ENCODE measurements at places on chromosomes 6 and 20.

DNA sequence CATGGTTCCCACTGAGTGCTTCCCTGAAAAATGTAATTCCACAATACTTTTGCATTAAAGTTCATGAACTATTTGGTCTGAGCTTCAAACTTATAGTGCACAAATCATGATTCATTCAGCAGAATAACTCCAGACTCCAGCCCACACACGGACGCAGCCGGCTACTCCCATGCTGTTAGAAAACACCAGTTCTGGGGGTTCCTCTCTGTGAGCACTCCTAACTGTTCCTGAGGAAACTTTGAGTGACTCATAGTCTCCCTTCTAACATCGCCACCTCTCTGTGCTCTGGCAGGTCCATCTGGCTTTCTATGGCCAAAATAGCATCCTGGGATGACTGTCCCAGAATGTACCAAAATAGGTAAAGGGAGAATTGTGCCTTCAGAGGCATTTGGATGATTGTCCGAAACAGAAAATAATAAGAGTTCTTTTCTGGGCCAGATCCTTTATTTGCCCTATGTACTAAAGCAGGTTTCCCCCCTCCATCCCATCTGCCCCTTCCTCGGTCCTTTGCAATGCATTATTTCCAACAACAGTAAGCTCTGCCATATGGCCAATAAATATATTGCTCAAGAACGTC lies 32.3 kb upstream of the LY86 start:
- no peak for DNase-seq
- H3K27me3 ChIP-seq: no peaks in the 10 kb centered on the region
- H3K4me1 ChIP-seq: no peaks in the 10 kb centered on the region
- H3K4me3 ChIP-seq: no peak overlapping the region
- H3K36me3 ChIP-seq: no peaks in the 10 kb centered on the region

DNA sequence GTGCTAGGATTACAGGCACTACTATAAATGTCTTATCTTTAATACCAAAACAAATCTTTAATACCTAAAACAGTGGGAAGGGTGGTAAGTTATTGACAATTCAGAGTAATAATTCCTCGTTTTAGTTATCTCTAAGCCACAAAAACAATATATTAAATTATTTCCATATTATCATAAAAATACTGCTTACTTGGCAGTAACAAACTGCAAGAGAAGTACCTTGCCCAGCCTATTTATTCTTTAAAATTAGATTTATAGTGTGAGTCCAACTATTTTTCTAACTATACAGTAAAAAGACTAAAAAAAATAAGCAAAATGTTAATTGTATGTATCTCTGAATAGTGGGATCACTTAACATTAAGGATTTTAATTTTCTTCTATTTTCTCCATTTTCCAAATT lies 123.2 kb downstream of the HACE1 start:
- no peaks in the 10 kb centered on the region for H3K36me3 ChIP-seq
- no peak for DNase-seq

DNA sequence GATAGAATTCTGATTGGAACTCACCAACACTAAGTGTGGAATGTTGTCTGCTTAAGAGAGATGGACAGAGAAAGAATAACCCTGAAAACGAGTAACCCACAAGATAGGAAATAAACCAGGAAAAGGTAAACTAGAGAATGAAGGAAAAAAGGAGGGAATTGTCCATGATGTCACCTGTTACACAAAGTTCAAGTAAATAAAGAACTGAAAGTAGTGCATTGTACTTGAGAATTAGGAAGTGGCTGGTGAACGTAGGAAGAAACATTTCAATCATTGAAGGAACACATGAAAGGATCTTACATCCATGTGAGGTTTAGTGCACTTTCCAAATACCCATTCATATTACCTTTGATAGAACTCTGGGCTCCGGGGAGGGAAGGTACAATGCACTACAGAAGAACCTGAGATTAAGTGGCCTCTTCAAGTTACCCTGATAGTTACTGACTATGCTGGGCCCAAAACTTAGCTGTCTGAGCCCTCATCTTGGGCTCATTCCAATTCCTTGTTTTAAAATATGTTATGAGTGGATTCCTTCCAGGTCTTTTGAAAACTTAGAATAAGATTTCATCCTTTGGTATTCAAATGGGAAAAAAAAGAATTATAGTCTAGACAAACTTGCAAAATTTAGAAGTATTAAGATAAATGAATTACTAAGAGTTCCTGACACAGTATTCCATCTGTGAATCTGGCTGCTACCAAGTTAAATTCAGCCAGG lies 1.1 kb upstream of the STX7 start:
- no peaks in the 10 kb centered on the region for H3K27me3 ChIP-seq
- H3K36me3 ChIP-seq: no peaks in the 10 kb centered on the region
- peak overlapping the region; percentile 92 for H3K4me3 ChIP-seq
- H3K27ac ChIP-seq: peak overlapping the region; percentile 89

DNA sequence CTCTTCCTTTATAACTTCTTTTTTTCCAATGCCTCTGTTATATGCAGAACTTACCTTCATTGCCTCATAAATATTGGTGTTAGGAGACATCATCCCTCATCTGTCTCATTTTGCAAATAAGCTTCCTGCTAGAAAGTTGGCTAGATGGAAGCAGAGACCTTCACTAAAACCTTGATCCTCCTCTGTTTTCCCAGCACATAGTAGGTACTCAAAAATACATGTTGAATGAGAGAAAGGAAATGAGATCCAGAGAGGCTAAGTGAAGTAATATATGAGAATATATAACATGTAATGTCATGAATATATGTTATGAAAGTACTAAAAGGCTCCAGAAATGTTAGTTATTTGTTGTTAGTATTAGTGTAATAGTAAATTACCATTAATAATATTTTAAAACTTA lies 91.9 kb downstream of the CDKAL1 start:
- no peak for DNase-seq
- no peaks in the 10 kb centered on the region for H3K27me3 ChIP-seq
- no peak overlapping the region for H3K27ac ChIP-seq
- no peaks in the 10 kb centered on the region for H3K4me1 ChIP-seq

DNA sequence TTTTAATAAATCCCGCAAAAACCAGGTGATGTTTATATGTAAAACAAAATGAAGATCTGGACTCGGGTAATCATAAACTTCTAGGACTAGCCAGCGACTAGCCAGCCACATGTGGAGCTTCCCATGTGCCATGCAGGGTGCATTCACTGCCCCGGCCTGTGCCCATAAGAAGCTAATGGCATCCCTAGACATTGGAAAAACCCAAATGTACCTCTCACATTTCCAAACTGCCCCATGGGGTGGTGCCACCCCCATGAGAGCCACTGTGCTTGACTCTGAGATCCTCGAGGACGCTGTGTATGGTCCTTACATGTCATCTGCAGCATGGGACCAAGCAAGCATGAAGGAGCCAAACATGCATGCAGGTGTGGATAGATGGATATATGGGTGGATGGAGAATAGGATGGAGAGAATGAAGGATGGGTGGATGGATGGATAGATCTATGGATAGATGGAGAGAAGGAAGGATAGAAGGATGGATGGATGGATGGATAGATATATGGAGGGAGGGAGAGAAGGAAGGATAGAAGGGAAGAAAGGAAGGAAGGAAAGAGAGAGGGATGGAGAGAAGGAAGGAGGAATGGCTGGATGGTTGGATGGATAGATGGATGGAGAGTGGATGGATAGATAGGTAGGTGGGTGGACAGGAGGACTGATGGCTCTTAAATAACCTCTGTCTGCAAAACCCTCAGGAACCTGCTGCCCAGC lies 203.6 kb downstream of the CDH4 start:
- no peak overlapping the region for H3K27ac ChIP-seq
- no peak for DNase-seq
- no peaks in the 10 kb centered on the region for H3K4me1 ChIP-seq
- H3K4me3 ChIP-seq: no peak overlapping the region
- no peaks in the 10 kb centered on the region for H3K27me3 ChIP-seq

- no peak for DNase-seq
- no peaks in the 10 kb centered on the region for H3K4me1 ChIP-seq
- H3K36me3 ChIP-seq: no peaks in the 10 kb centered on the region
- no peak overlapping the region for H3K27ac ChIP-seq
- H3K4me3 ChIP-seq: no peak overlapping the region
These were observed 60.7 kb upstream of the FNDC1 start for GRCh38 chr6:159108426-159108985.

DNA sequence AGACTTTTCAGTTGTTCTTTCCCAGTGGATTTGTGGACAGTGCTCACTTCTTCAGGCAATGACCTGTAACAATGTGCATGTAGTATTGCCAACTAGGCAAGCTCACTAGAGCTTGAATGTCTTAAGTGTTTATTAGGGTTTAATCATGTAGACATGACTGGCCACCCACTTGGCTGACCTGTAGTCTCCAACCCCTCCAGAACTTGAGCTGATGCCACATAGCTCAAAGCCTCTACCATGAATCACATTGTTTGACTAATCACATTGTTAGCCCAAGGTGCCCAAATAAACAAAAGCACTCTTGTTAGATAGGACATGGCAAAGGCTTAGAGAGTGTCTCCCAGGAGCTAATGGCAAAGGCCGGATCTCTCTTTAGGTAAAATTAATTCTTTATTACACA lies 272.7 kb downstream of the GRIK2 start:
- no peaks in the 10 kb centered on the region for H3K36me3 ChIP-seq
- H3K4me1 ChIP-seq: no peaks in the 10 kb centered on the region
- no peak overlapping the region for H3K4me3 ChIP-seq
- no peak overlapping the region for H3K27ac ChIP-seq
- DNase-seq: no peak

GRCh38 chr6:45644720-45645119 lies 267.0 kb upstream of the SUPT3H start:
- no peaks in the 10 kb centered on the region for H3K27me3 ChIP-seq
- H3K27ac ChIP-seq: no peak overlapping the region
- H3K4me3 ChIP-seq: no peak overlapping the region

DNA sequence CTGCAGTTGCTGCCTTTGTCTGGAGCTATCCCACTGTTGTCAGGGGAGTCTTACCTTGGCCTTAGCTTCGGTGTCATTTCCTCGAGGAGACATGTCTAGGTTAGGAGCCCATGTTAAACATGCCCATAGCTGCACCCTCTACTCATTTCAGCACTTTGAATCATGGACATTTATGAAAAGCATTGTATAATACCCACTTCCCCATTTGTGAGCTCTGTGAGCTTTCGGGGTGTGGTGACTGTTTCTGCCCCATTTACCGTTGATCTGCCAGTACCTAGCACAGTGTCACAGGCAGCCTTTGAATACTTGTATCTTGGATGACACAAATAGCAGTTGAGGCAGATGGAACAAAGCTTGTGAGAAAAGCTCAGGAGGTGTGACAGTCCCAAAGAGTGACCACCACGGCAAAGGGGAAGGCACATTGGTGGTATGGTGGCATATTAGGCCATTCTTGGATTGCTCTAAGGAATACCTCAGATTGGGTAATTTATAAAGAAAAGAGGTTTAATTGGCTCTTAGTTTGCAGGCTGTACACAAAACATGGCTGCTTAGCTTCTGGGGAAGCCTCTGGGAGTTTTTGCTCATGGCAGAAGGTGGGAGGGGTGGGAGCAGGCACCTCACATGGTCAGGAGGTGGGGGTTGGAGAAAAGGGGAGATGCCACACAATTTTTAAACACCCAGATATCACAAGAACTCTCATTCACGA lies 42.0 kb downstream of the JARID2 start:
- H3K27ac ChIP-seq: no peak overlapping the region
- peaks cover 12% of the 10 kb centered on the region for H3K4me1 ChIP-seq
- H3K4me3 ChIP-seq: no peak overlapping the region
- H3K36me3 ChIP-seq: no peaks in the 10 kb centered on the region
- no peaks in the 10 kb centered on the region for H3K27me3 ChIP-seq

GRCh38 chr20:63178446-63178820 lies 37.5 kb downstream of the YTHDF1 start:
- no peak overlapping the region for H3K27ac ChIP-seq
- peaks cover 10% of the 10 kb centered on the region for H3K4me1 ChIP-seq
- no peak for DNase-seq
- H3K4me3 ChIP-seq: peak overlapping the region; percentile 22
- no peaks in the 10 kb centered on the region for H3K36me3 ChIP-seq

DNA sequence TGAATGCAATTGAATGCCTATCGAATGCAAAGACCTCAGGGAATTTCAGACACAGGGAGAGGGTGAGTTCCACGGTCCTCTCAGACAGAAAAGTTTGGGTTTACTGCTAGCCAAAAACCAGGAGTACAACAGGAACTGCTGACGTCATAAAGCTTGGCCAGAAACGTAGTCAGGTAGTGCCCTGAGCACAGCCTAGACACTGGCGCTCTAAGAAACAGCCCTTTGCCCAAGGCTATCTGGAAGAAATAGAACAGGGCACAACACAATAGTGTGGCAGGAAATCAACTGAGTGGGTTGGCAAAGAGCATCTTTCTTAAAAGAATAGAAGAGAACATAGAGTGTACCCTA lies 58.0 kb downstream of the GFOD1 start:
- no peak overlapping the region for H3K27ac ChIP-seq
- no peaks in the 10 kb centered on the region for H3K4me1 ChIP-seq
- DNase-seq: no peak
- no peaks in the 10 kb centered on the region for H3K27me3 ChIP-seq

DNA sequence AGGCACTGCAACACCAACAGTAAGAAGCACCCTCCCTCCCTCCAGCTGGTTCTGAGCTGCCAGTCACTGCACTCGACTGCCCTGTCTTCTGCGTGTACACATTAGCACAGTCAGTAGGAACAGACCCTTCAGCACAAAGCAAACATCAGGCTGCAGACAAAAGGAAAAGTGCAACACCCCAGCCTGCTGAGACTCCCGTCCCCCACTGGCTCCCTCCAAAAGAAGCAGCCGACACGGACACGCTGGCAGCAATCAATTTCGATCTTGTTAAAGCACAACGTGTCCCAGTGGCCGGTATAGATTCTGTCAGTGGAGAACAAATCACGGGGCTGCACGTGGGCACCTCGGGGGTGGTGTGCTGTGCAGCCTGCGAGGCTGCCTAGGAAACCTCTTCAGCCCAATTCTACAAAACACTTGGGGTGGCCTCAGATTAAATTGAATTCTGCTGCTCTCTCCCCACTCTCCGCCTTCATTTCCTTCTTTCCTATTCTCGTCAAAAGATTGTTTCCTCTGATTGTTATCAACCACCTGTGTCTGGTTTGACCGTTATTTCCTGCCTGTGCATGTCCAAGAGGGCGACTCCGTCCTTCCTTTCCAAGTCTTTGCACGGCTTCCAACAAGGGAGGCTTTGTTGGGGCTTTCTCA lies 38.7 kb downstream of the TRAF3IP2 start:
- no peak overlapping the region for H3K27ac ChIP-seq
- no peak for DNase-seq
- H3K4me3 ChIP-seq: no peak overlapping the region
- no peaks in the 10 kb centered on the region for H3K27me3 ChIP-seq

DNA sequence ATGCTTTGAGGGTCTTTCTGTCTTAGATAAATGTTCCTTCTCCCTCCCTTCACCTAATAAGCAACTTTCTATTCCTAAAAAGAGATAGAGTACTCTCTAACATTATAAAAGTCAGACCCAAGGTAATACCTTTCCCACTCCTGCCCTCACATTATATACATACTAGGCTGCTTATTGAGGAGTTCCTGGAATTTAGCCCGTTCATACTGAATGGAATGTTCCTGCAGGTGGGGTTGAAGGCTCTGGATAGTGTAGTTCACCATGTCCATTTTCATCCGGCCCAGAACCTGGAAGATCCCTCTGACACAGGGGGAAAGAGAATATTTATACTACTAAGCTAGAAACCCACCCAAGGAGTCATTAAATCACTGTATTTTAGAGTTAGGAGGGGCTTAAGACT lies 20.4 kb downstream of the TCP11 start:
- no peak overlapping the region for H3K27ac ChIP-seq
- H3K4me1 ChIP-seq: no peaks in the 10 kb centered on the region
- H3K4me3 ChIP-seq: no peak overlapping the region
